ENCODE measurements at places on chromosomes 1 and 21. TPM values are rescaled to one million over a fixed set of nuclear protein-coding genes. Genes with fewer than 3 reads are reported as not detected.

GRCh38 chr1:167625040-167625823 lies 4.8 kb upstream of the RCSD1 start:
- H3K27me3 ChIP-seq: no peaks in the 10 kb centered on the region
- H3K36me3 ChIP-seq: no peaks in the 10 kb centered on the region
- DNase-seq: no peak
- no peak overlapping the region for H3K27ac ChIP-seq
- H3K4me1 ChIP-seq: no peaks in the 10 kb centered on the region
- no peak overlapping the region for H3K4me3 ChIP-seq

- no peaks in the 10 kb centered on the region for H3K36me3 ChIP-seq
- H3K27me3 ChIP-seq: peaks cover 20% of the 10 kb centered on the region
- no peak overlapping the region for H3K27ac ChIP-seq
- DNase-seq: no peak
These were observed 9.6 kb upstream of the C8B start for GRCh38 chr1:56975446-56975845.

DNA sequence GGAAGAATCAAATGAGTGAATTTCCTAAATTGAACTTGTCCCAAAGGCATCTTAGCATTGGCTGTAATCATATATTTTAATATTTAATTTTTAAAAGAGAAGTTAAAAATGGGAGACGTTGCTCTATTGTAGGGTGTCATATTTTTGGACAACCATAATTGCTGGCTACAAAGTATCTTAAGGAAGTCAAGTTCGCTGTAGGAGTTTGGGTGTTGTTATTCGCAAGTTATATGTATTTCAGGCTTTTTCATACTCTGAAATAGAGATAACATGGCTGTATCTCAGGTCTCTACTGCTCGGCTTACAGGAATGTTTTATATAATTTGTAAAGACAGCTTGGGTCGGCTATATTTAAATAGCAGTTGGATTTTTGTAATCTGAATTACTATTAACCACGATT lies 852 bp downstream of the TMEM50A start:
- no peaks in the 10 kb centered on the region for H3K27me3 ChIP-seq
- peak overlapping the region; percentile 97 for H3K27ac ChIP-seq
- H3K36me3 ChIP-seq: no peaks in the 10 kb centered on the region
- peak overlapping the region; percentile 83 for H3K4me3 ChIP-seq
- peaks cover 19% of the 10 kb centered on the region for H3K4me1 ChIP-seq

LRRC8D gene
- total RNA-seq: 15.0 TPM
